ENCODE measurements at places on chromosomes 1 and 21.
A peak's percentile ranks its signal among the peaks of the same experiment; 100 is the strongest.

DNA sequence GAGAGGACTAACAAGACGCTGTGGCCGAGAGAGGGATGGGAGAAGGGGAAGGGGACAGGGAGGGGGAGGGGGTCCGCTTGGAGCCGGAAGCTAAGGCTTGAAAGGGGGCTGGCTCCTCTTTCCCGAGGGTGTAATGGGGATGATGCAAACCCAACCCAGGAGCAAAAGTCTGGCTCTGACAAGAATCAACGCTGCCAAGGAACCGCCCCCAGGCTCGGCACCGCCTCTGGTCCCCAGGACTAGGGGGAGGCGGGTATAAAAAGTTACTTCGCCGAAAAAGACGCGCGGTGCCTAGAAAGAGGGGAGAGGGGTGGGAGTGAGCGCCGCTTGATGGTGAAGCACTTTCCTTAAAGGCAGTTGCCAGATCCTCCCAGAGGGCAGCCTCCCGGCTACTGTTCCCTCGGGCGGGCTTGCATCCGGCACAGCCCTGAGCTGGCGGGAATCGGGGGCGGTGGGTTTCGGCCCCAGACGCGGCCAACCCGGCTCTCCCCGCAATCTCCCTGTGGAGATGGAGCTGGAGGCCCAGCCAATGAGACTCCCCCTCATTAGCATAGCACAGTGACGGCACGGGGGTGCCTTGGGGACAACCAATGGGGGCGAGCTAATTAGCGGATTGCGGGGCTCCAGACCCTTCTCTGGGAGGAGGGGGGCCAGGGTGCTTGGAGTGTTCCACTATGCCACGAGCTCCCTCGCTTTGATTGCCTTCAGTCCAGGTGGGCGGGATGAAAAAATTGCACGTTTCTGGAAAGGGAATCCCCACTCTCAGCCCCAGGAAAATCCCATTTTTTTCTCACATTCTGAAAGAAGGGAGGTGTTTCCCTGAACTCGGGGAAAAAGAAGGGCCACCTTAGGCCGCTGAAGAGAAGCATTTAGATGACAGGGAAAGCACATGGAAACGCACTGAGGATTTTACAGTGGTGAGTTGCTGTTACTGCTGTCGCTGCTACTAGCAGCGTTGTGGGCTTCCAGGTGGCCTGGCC, at the start of gene KCNT2:
Gene KCNT2, minus strand, starts transcription at position 51 of the 980 bp plus-strand sequence. CDS start 131 bp downstream, outside the sequence.
- peak; percentile 84 for DNase-seq

DNA sequence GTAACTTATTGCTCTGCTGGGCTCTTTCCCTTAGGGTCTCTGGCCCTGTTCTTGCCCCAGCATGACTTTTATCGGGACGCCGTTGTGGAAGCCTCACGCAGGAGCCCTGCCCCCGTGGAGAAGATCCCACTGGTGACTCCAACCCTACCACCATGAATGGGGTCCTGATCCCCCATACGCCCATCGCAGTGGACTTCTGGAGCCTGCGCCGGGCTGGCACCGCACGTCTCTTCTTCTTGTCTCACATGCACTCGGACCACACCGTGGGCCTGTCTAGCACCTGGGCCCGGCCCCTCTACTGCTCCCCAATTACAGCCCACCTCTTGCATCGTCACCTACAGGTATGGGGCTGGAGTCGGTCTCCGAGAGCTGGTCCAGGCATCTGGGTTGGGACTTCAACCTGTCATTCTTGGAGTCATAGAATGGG, 322 bp downstream of the DCLRE1B start:
- DNase-seq = no peak

GRCh38 chr1:24605534-24606295, 37.4 kb upstream of the SRRM1 start:
- DNase-seq = no peak

DNA sequence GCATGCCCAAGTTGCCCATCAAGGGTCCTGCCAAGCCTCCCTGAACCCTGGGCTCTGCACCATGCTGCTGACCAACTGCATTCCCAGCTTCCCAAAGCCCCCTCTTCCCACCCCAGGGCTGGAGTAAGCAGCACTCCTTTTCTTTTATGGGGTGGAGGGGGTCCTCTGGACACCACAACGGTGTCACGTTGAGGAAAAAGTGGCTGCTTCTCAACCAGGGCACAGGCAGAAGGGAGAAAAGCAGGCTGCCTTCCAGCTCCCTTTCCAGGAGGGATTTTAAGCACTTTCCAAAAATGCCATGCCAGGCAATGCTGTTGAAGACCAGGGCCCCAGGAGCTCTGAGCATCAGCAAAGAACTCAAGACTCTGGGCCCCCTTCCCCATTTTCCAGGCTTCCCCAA, 691 bp downstream of the RIMS3 start:
- DNase-seq = no peak

Data from suprapubic skin (tissue), 4 donors.